ENCODE measurements at places on chromosomes 3 and 15.

DNA sequence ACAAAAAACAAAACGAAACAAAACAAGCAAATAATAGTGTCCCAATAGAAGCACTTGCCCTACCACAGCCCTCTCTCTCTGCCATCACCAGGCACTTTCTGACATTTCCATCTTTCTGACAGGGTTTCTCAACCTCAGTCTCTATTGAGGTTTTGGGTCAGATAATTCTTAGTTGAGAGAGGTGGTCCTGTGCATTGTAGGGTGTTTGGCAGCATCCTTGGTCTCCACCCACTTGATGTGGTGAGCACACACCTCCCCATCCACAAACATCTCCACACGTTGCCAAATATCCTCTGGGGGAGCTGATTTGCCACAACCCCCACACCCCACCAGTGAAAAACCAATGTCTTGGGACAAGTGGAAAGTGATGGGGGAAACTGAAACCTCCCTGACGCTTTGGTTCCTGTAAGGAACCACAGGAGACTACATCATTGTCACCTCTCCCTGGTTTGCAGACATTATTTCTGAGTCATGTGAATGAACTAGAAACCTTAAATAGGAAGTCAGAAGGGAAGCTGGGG is 733.7 kb upstream of the CFAP20DC start:
- no peak for DNase-seq

- DNase-seq = no peak
Measured at GRCh38 chr3:184500344-184500923, 61.2 kb upstream of the EPHB3 start.

GRCh38 chr15:49918121-49918520 is 200.9 kb downstream of the ATP8B4 start:
- DNase-seq = no peak

GRCh38 chr3:122301063-122301462 is 24.0 kb upstream of the CSTA start:
- no peak for DNase-seq

- no peak for DNase-seq
Measured at GRCh38 chr15:29126821-29127461, 142.7 kb downstream of the NSMCE3 start.

DNA sequence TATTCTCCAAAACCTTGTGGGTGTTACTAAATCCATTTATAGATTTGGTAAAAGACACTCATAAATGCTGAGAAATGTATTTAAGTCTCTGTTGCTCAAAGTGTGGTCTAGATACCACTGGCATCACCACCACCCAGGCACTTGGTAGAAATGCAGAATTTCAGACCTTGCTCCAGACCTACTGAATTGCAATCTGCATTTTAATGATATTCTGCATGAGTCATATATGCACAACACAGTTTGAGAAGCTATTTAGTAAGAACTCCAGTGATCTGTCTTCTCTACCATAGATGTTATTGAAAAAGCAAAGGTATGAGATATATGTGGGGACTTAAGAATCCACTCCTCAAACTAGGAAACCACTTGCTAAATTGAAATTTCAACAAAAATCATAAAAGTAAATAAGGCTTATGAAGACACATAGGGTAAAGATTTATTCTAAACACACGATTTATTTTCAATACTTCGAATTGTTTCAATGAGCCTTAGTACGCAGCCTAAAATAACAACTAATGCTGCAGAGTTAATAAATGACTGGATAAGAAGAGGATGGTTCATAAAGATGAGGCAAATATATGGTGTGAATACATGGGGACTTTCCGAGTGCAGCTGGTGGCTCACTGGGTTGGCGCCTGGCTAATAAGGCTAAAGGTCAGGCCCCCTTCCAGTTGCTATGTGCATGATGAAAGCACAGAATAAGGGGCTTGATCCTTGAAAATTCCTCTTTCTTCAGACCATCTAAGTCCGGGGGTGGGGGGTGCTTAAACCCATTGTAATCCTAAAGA is 813.3 kb downstream of the NR2F2 start:
- DNase-seq = no peak

- no peak for DNase-seq
Measured at GRCh38 chr3:144403040-144403457, 431.4 kb downstream of the DIPK2A start.

DNA sequence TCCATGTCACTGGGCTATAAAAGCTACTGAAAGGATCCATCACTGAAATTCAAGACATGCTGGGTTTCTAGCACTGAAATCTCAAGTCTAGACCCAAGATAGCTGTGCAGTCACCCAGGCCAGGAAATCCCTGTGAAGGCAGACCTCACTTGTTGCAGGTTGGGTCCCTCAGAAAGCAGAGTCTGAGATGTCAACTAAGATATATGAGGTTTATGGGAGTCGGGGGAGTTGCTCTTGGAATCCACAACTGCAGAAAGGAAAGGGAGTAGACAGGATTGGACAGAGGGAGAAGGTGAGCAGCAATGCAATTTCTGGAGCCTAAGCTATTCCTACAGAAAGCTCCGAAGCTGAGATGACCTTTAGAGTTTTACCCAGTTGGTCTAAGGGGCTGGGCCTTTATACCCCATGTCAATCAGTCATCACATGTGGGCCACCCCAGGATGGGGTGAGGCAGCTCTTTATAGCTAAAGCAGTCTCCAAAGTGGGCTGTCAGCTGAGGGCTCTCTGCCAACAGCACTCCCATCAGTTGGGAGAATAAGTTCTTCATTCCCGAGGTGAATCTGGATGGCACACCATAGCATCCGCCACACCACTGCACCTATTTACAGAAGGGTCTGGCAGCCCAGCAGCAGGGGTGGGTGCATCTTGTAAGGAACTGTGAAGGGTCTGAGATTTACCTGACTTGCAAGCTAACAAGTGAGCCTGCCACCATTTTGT is 52.3 kb upstream of the ACVR2B start:
- DNase-seq = no peak

DNA sequence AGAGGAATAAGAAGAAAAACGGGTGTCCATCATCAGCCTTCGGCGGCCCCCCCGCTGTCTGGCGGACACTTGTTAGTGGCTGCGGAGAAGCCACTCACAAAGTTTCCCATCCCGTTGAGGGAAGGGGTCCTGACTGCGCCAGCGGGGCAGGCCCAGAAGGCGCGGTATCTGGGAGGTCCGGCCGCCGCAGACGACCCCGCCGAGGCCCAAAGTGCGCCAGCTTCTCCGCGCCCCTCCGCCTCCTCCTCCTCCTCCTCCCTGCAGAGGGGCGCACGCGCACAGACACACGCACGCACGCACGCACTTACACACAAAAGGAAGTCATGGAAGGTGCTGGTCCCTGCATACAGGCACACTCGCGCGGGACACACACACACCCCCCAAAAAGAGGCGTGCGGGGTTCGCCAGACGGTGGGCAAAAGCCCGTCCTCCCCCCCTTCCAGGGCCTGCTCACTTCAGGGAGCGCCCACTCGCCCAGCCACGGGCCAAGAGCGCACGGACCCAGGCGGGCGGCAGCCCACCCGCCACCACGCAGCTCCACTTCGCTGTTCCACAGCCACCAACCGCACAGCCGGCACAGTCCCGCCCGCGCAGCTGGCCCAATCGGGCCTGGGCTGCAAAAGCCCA is 18.0 kb downstream of the ZNF148 start:
- DNase-seq = peak; percentile 62

GRCh38 chr15:40327457-40327856 is 4.0 kb downstream of the INAFM2 start:
- no peak for DNase-seq

- no peak for DNase-seq
Measured at GRCh38 chr3:168671091-168671490, 575.4 kb upstream of the GOLIM4 start.

GRCh38 chr3:172156586-172156955 is 117.2 kb downstream of the FNDC3B start:
- DNase-seq = no peak

- peak; percentile 29 for DNase-seq
Measured at GRCh38 chr15:91852741-91853510, 582 bp upstream of the SLCO3A1 start.

- DNase-seq = no peak
Measured at GRCh38 chr3:147311716-147312115, 94.6 kb downstream of the ZIC4 start.

- DNase-seq = no peak
Measured at GRCh38 chr3:182258538-182259177, 534.6 kb upstream of the ATP11B start.

- DNase-seq = no peak
Measured at GRCh38 chr3:190989218-190989617, 126.7 kb upstream of the GMNC start.

DNA sequence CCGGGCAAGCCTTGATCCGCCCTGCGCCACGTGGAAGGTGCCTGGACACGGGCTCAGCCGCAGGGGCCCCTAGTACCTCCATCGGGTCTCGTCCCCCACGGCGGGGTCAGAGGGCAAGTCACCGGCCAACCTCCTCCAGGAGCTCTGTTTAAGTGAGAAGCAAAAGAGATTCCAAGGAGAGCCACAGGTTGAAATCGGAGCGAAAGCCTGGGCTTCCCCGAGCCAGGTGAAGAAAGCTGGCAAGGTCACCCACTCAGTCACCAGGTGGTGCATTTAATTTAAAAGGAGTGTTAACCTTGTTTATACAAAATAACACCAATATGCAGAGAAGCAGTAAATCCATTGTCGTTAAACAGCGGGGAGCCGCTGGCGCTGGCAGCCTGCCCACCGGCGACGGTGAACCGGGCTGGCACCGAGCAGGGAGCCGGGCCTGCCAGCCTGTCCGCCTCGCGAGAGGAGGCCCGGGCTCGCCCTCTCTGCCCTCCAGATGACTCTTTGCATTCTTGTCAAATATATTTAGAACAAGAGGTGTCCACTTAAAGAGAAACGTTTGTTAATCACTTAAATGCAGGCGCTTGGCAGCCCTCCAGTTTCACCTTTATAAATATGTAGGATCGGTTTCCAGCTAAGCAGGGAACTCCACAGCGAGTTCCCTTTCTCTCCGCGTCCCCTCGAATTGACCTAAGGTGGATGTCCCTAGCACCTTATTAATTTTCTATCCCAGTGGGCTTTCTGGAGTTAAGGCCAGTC is 277.3 kb upstream of the NR2F2 start:
- no peak for DNase-seq

DNA sequence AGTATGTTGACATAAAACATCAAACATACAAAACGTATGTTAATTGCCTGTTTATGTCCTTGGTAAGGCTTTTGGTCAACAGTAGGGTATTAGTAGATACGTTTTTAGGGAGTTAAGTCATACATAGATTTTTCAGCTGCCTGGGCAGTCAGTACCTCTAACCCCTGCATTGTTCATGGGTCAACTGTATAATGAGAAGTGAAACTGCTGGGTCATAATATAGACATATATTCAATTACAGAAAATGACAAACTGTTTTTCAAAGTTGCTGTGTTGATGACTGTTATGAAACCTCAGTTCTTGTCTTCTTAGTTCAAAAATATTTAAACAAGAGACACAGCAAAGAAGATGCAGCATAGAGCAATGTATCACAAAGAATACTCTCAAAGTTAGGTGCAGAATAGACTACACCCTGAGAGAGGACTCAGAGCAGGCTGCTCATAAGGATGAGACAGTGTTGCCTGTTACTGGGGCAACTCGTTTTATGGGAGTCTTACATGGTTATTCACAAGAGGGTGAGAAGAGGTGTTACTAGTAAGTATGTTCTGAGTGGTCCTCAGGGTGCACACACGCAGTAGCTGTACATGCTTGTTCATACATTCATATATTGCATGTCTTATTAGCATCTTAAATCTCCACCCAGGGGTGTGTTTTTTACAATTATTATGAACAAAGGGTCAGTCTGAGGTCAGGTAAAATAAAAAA is 53.1 kb upstream of the ADAMTS17 start:
- DNase-seq = no peak

- no peak for DNase-seq
Measured at GRCh38 chr3:24624938-24625681, 130.5 kb upstream of the THRB start.

DNA sequence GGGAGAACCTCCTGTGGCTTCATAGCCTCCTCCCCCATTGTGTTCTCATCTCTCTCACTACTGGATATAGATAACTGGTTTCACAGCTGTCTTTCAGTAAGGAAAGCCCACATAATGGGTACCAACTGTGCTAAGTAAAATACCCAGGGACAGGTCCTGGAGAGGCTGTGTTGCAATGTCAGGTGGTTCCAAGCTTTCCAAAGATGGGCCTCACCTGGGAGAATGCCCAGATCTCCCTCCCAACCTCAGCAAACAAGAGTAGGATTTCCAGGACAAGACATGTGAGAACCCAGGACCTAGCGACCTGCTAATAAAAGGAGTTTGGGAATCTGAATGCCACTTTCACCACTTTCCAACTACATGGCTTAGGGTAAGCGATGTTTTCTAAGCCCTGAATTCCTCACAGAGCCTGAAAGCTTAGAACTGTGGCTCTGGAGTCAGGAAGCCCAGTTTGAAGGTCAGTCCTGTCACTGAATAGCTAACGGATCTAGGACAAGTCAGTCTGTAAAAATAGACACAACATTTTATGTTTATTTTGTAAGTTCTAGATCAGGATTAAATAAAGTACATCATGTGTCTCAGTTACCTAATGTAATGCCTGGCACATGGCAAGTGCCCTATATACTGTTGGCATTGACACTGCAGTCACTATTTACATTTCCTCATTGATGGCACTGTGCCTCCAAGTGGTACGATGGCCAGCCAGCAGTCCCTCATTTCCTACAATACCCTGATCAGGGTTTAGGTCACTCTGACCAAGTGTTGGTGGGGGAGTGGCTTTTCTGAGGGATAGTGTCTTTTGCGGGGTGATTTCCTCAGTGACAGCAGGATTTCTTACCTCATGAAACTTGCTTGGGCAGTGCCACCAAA is 11.9 kb downstream of the CERS3 start:
- no peak for DNase-seq

DNA sequence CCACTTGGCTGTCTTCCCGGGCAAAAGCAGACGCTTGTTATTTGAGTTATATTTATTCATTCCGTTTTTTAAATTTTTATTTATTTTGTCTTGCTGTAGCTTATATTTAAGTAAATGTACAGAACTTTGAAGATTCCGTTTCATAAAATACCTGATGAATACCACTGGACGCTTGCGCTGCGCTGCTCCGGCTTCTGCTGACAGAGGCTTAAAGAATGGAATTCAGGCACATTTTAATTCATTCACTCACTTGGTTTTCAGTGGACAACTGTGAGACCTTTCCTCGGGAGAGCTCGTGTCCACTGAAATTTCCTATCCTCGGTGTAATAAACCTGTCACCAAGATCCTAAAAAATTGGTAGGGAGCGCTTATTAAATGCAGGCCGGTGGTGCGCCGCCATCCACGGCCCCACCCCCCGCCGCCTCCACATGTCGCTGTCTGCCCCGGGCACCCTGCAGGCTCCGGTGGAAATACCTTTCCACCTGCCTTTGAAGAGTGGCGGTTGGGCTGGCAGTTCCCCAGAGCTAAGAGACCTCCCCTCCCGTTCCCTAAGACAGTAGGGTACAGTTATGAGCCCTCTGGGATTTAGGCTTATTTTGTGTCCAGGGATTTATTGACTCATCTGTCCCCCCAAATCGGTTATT is 62.5 kb upstream of the UBE2E1 start:
- DNase-seq = no peak

- no peak for DNase-seq
Measured at GRCh38 chr3:53680028-53680427, 166.2 kb downstream of the CHDH start.

- DNase-seq = no peak
Measured at GRCh38 chr15:59236394-59236793, 29.8 kb downstream of the LDHAL6B start.

GRCh38 chr15:83192742-83193141 is 14.9 kb downstream of the HDGFL3 start:
- DNase-seq = no peak

- no peak for DNase-seq
Measured at GRCh38 chr3:14129296-14129695, 4.4 kb downstream of the TMEM43 start.

Data from GM18507 (cell line).